ENCODE measurements at places on chromosomes 2 and 18.

- no peak for DNase-seq
Observed at GRCh38 chr2:133959066-133959465, 294.8 kb upstream of the MGAT5 start.

- DNase-seq, result no peak
Observed at GRCh38 chr2:177147834-177148445, 64.7 kb upstream of the HNRNPA3 start.

DNA sequence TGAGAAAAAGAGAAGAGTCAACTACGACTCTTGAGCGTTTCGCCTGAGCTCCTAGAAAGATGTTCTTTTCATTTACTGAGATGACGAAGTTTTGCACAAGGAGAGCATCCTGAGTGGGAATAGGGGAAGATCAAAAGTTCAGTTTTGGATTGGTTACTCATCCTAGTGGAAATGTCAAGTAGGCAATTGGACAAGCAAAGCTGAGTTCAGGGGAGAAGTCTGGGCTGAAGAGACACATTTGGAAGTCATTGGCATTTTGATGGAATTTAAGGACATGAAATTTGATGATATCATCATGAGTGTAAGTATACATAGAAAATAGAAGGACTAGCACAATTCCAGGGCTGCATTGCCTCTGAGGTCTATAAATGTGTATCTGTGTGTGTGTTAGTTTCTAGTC lies 416.6 kb downstream of the RAD51AP2 start:
- no peak for DNase-seq

- DNase-seq, result no peak
Observed at GRCh38 chr2:42032224-42032620, 15.6 kb upstream of the PKDCC start.

DNA sequence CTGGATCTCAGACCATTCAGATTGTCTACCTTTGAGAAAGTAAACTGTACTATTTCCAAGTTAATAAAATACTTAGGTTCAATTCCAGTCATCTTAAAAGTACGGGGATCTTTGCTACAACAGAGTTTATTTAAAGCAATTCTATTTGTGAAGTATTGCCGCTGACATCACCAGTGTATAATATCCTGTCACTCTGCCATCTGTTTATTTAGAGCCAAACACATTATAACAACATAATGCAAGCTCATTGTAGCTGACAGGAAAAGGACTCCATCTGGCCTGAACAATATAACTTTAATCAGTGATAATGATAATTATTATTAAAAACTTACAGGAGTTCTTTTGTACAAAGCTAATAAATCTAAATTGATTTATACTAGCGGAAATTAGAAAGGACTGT lies 786.8 kb downstream of the ERBB4 start:
- DNase-seq, result no peak

GRCh38 chr2:133936601-133937000 lies 317.3 kb upstream of the MGAT5 start:
- no peak for DNase-seq

GRCh38 chr18:44309185-44309584 lies 371.5 kb upstream of the SETBP1 start:
- no peak for DNase-seq

DNA sequence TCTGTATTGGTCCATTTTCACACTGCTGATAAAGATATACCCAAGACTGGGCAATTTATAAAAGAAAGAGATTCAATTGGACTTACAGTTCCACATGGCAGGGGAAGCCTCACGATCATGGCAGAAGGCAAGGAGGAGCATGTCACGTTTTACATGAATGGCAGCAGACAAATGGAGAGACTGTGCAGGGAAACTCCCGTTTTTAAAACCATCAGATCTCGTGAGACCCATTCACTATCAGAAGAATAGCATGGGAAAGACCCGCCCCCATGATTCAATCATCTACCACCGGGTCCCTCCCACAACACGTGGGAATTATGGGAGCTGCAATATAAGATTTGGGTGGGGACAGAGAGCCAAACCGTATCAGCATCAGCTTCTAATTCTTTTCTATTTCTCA lies 217.0 kb downstream of the ANAPC1 start:
- DNase-seq, result no peak

- no peak for DNase-seq
Observed at GRCh38 chr2:153291718-153292117, 186.8 kb downstream of the RPRM start.

- DNase-seq, result no peak
Observed at GRCh38 chr18:267380-267687, 513 bp downstream of the THOC1 start.

- no peak for DNase-seq
Observed at GRCh38 chr2:71070294-71071093, 2.0 kb downstream of the NAGK start.

- DNase-seq, result peak; percentile 60
Observed at GRCh38 chr18:3037423-3037915, 24.5 kb upstream of the LPIN2 start.

- DNase-seq, result no peak
Observed at GRCh38 chr18:74342416-74343043, 26.9 kb downstream of the C18orf63 start.

GRCh38 chr18:6370886-6371635 lies 43.6 kb downstream of the L3MBTL4 start:
- DNase-seq, result no peak

DNA sequence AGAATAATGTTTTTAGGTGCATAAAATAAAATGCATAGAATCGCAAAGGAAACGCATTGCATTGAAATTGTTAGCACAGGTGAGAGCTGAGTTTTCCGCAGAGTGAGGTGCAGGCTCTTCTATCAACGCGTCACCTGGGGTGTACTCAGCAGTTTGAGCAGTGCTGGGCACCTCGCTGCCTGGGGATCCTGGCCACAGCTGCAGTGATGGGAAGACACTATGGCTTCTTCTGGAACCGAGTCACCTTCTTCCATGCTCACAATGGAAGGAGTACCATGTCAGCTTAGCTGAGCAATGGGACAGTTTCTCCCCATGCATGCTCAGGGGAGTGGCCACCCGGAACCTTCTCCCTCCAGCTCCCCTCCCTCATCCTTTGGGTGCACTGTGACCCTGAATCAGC lies 95.4 kb upstream of the OTOS start:
- no peak for DNase-seq

DNA sequence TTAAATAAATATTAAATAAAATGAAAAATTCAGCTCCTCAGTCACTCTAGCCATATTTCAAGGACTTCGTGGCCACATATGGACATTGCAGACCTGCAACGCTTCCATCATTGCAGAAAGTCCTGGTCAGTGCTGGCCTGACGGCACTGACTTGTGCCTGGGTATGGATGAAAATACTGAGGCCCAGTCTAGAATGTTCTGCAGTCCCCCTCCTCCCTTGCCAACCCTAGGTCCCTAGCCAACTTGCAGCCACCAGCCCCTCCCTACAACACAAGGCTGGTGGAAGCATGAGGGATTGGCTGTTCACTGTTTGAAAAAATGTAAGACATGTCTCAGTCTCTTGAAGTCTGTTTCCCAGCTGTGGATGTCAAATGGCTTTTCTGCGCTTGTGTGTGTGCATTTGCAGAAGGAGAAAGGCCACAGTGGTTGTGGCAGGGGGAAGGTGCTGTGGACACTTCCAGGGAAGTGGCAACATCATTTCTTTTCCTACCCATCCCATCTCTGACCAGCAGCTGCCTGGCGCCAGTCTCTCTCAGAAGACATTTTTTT lies 9.9 kb downstream of the IGFBP5 start:
- DNase-seq, result no peak

DNA sequence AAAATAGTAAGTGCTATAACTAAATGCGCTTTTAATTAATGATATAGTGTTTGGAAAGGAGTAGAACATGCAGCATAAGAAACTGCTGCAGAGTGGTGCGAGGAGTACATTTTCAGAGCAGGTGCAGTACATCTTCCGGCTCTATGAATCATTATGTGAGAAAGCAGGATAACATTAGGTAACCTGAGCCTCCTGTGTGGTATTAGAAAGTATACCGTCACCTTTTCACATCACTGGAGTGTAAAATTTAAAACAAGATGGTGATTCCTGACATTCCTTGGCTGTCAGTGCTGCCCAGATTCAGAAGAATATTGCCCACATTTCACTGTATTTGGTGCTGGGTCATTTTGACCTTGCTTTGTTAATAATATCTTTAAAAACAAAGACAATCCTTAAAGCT lies 7.8 kb upstream of the DYNC2LI1 start:
- DNase-seq, result no peak

- no peak for DNase-seq
Observed at GRCh38 chr2:98870516-98871158, 65.4 kb downstream of the CRACDL start.

GRCh38 chr2:233076749-233077148 lies 16.6 kb downstream of the INPP5D start:
- no peak for DNase-seq

GRCh38 chr18:62844850-62845643 lies 129.7 kb downstream of the PHLPP1 start:
- DNase-seq, result no peak

DNA sequence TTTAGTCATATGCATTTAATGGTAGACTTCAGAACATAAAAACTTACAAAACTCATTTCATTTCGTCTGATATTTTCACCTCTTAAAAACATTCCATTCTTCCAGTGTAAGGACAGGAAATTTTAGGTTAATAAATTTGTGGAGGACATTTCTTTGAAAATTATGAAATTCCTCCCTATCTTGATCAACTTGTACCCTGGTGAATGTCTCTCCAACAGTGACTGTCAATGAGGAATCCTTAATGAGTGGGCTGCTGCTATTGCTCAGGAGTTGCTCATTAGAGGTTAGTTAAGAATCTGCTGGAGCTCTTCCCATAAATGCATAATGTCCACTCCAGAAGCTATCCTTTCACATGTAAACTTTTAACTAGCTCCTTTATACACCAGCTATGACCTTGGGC lies 69.1 kb downstream of the LRP1B start:
- no peak for DNase-seq

DNA sequence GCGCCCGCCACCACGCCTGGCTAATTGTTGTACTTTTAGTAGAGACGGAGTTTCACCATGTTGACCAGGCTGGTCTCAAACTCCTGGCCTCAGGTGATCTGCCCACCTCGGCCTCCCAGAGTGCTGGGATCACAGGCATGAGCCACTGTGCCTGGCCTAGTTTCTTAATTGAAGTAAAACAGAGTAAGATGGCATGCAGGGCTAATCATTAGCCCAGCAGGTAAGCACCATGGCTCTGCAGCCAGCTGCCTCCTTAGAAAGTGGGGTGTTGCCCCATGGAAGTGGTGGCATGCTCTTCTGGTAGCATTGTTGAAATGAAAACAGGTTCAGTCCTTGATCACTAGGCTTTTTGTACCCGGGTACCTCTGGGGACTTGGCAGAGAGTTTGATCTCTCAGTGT lies 12.4 kb downstream of the ATG4B start:
- no peak for DNase-seq

GRCh38 chr18:55427951-55428350 lies 160.0 kb downstream of the TCF4 start:
- no peak for DNase-seq

DNA sequence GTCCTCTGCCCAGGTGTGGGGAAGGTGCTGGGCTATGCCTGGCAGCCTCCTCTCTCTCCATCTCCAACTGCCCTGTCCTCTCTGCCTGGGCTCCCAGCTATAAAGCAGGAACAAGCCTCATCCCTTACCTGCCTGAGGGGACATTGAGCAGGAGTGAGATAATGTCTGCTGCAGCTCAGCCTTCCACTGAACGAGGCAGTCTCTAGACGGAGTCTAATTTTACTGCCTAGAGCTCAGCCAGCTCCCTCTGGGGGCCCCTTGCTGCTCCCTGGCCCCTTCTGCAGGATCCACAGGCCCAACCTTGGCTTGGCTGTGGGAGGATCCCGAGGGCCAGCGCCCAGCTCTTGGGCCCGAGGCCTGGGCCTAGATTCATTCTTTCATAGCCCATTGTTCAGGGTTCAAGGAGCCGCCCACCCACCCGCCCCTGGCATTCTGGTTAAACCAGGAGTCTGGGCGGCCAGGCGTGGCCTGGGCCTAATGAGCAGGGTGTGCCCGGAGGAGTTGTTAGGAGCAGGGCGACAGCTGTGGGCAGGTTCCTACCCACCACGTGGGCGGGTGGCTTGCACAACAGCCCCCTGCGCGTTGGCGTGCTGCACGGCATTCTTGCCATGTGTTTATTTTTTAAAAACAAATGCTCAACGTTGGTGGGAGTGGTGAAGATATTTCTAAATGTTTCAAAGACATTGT lies 44.6 kb downstream of the FOSL2 start:
- DNase-seq, result no peak

DNA sequence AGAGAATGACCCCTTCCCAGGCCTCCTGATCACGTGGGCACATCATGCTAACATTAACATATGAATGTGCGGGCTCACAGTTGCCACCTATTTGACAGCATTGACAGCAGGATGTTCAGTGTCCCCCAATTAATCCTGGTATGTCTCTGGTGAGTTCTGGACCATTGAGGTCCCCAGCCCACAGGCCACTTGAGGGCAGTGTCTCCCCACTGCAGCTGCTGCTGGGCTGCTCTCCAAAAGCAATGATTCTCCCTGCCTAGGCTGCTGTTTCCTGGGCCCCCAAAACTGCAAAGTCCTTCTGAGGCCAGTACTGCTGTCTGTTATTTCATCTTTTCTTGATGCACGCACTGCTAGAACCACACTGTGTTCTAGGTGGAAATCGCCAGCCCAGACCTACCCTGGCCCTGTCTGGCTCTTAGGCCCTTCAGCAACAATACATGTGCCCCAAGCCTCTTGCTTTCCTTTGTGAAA lies 52.7 kb upstream of the MAPK4 start:
- no peak for DNase-seq

GRCh38 chr2:128799730-128800129 lies 481.1 kb upstream of the HS6ST1 start:
- no peak for DNase-seq

DNA sequence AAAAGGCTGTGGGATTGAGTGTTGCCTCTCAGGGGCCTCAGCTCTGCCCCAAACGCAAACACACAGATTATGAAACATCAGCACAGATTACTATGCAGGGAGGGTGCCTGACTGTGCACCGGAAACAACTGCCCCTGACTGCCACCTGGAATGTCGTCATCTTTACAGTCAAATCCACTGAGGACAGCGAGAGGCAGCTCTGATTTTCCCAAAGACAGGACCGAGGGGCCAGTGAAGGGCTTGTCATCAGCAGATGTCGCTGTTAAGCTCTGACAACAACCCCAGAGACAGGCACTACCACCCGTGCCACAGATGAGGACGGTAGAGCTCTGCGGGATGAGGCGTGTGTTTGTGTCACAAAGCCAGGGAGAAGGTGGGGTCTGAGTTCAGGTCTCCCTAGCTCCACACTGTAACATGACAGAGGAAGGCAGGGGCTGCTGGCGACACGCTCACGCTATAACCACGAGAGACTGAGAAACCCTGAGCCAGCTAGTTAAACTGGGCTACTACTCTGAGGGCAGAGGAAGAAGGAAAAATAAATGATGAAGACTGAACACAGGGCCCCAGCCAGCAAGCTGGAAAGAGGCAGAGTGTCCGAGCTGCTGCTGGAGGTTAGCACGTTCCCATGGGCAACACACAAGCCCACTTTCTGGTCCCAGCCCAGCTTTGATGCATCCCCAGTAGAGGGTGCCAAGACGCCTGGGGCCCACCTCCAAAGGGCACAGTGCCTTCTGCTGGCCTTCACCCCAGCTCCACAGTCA lies 47.0 kb downstream of the PARD6G start:
- no peak for DNase-seq

- no peak for DNase-seq
Observed at GRCh38 chr18:12569791-12570190, 88.1 kb downstream of the SPIRE1 start.

Data from GM19239 (cell line).